ENCODE measurements at places on chromosomes 16 and 17.

GRCh38 chr16:49911430-49911829 is 55.5 kb upstream of the ZNF423 start:
- no peak for DNase-seq

GRCh38 chr17:78365561-78366108 is 5.8 kb upstream of the SOCS3 start:
- DNase-seq: no peak

- DNase-seq: no peak
Observed at GRCh38 chr17:12693640-12694039, 27.9 kb downstream of the MYOCD start.

GRCh38 chr16:75372236-75372856 is 61.0 kb downstream of the CFDP1 start:
- DNase-seq: no peak

DNA sequence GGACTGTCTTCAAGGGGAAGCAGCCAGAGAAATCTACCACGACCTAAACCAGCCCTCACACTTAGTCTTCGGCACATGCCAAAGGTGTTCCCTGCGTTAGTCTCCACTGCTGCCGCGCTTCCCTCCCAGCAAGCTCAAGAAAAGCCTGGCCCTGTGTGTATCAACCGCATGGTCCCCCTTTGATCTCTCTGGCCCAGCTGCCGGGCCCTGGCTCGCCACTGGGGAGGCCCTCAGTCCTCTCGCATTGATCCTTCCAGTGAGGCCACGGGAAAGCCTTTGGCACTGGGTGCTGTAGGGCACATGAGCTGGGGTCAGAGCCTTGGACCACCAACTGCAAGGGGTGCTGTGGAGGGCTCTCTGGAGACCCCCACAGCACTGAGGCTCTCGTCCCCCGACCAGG is 29.6 kb upstream of the KLHDC4 start:
- DNase-seq: no peak

- no peak for DNase-seq
Observed at GRCh38 chr17:79546386-79546785, 64.5 kb downstream of the RBFOX3 start.

GRCh38 chr17:5011928-5012327 is 14.2 kb downstream of the KIF1C start:
- no peak for DNase-seq

GRCh38 chr17:28879886-28880571 is 17.5 kb downstream of the FLOT2 start:
- DNase-seq: no peak

DNA sequence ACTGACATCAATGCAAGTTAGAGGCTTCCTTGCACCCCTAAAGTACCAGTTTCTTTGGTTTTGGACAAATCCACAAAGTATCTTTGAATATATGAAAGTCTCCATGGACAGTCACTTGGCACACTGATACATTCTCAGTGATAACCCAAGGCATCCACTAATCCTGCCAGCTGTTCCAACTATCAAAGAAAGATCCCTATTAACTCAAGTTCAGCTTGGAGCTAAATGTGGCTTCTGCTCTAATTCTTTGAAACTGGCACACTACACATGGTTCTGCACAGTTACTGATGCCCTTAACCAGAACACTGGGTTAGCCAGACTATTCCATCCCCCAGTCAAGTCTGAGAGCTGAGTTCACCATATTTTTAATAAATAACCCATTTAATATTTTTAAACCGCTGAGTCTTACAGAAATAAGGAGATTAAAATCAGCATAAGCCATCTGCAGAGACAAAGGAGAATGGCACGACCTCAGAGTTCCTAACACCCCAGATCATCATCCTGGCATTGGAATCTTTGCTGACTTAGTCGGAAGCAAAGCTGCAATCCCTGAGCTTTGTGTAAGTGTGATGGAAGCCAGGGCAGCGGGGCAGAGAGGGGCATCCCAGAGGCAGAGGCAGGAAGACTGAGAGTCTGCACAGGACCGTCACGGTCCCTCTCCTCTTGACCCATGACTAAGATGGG is 6.3 kb downstream of the CACNG1 start:
- DNase-seq: no peak

DNA sequence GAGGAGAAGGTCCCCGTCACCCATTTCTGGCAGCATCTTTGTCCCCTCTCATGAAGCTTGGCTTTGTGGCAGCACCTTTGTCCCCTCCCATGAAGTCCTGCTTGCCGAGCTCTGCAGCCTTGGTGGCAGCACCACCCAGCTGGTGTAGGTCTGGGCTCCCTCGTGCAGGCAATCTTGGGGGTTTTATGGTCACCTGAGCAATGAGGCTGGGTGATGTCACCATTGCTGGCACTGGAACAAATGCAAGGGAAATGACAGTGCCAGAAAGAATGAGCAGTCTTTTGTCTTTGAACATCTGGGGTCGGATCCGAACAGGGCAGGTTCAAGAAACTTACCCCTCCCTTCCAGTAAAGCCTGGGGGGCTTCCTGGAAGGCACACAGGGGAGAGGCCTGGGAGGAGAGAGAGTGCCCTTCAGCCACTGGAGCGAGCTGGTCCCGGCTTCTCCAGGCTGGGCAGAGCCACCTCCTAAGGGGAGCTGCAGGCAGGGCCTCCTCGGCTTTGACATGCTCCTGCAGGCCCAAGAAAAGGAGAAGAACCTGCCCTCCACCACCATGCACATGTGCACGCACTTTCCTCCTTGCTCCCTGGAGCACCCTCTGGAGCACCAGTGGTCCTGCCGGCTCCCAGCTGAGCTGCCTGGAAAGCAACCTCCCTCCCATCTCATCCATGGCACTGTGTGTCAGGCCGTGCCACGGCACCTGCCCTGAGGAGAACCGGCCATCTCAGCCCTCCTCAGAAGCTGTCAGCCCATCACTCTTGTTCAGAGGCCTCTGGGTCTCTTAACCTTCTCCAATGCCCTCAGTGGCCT is 16.0 kb downstream of the BTBD17 start:
- no peak for DNase-seq

GRCh38 chr16:73916829-73917594 is 379.6 kb upstream of the PSMD7 start:
- no peak for DNase-seq

Data from ureter (tissue), 1 donor.